Astrocyte of the spinal cord (primary cell): ENCODE measurements at places on chromosomes 7 and 10.
A peak's percentile ranks its signal among the peaks of the same experiment; 100 is the strongest.

GRCh38 chr7:151837285-151838042, 39.5 kb downstream of the PRKAG2 start:
- no peak for DNase-seq

DNA sequence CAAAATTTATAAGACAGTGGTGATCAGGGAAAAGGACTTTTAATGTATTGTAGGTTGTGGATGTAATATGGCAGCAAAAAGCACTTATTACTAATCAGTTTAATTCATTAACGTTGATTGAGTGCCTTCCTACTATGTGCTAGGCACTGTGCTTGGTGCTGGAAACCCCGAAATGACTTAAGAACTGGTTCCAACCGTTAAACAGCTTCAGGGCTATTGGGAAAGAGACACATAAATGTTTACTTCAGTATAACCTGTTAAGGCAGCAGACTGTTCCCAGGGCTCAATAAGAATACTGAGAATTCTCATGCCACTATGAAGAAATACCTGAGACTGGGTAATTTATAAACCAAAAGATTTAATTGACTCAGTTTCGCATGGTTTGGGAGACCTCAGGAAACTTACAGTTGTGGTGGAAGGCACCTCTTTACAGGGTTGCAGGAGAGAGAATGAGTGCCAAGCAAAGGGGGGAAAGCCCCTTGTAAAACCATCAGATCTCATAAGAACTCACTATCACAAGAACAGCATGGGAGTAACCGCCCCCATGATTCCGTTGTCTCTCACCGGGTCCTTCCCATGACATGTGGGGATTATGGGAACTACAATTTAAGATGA, 1.1 kb upstream of the SLC25A13 start:
- no peak for DNase-seq

- no peak for DNase-seq
These were observed 74.6 kb upstream of the LYZL2 start for GRCh38 chr10:30704026-30704600.

DNA sequence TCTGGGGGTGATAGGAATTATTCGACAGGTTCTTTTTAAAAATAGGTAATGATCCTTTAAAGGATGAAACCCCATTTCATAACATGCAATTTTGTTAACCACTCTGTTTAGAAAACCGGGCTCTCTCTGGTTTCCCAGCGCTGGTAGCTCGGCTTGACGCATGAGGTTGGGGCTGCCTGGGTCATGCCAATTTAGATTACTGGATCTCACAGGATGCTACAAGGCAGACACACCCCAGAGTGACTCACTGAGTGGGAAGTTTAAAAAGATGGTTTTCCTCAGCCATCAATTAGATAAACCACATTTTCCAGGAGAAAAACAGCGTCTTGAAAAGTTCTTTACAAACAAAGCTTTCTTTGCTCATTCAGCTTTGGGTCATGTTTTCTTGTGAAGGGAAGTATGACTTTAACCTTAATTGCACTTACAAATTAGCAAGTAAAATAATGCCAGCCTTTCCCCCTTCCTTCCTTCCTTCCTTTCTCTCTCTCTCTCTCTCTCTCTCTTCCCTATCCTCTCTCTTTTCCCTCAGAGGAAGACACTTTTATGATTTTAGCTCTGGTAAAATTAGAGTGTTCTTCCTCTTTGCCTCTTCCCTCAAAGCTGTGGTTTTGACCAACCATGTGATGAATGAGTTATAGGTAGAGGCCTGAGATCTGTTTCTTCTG, 99.8 kb downstream of the EPDR1 start:
- DNase-seq: peak; percentile 67
